HEK293T (cell line): ENCODE measurements at places on chromosomes 11 and 22.

DNA sequence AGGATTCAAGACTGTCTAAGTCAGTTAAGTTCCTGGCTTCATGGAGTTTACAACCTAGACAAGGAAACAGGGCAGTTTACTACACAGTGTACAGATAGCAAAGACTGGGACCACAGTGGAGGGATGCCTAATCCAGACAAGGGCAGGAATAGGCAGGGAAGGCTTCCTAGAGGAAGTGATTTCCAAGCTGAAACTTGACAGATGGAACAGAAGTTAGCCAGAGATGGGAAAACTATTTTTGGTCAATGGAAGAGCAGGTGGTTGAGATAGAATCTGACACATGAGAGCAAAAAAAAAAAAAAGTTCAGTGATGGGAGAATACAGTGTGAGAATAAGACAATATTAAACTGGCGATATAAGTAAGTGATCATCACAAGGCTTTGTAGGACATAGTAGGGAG is 1.3 kb downstream of the COA4 start:
- DNase-seq: no peak

DNA sequence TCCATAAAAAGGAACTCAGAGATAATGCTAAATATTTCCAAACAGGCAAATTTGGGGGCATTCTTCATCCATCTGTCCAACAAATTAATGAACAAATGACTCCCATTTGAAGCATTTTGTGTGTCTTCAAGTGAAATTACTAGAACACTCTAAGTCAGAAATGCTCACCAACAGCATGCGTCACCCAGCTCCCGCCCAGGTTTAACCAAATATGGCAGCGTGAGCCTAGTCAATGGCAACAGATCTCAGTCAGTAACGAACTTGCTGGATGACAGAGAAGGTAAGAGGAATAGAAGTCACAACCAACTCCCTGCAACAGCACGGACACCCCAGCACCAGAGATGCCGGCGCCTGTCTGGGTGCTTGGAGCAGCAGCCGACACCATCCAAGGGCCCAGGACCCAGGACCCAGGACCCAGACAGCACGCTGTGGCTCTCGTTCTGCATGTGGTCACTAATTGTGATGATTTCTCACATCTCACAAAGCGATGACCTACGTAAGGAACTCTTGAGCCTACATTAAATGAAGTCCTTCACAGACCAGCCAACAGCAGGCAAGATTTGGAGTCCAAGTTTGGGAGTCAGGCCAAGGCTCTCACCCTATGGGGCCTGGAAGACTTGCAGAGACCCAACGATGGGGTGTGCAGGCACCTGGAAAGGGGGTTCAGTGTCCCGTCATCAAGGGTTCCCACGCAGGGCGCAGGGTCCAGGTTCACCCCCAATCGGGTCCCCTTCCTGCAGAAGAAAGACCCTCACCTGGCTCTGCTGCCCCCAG is 556.9 kb downstream of the BRD1 start:
- no peak for DNase-seq

- DNase-seq: no peak
Observed at GRCh38 chr11:35804451-35805040, 139.3 kb upstream of the LDLRAD3 start.

DNA sequence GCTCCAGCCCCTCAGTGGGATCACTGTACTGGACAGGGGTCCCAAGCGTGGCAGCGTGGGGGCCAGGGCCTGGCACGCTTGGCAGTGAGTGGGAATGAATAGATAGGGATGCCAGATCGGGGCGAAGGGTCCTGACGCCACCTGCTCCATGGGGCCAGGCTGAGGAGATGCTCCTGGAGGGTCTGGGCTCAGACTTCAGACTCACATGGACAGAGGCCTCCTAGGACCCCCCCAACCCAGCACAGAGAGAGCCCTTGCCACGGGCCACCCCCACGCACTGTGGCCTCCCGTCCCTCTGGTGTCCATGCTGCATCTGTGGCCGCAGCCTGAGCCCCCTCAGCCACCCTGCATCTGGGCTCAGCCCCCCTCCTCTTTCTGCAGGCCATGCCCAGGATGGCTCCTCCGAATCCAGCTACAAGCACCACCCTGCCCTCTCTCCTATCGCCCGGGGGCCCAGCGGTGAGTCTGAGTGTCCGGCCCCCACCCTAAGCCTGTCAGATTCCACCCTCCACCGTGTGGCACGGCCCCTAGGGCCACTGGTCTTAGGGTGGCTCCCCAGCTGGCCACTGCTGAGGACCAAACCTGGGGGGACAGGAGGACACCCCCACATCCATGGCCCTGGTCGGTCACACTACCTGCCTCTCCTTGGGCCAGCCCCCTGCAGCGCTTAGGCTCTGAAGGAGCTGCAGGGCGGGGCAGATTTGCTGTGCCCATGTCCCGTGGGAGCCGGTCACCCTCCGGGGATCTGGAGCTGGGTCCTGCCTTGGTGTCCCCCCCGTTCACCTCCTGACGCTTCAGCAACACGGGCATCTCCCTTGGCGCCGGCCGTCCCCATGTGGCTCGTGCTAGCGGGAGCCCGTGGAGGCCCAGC is 2.7 kb downstream of the MUC5AC start:
- DNase-seq: no peak

DNA sequence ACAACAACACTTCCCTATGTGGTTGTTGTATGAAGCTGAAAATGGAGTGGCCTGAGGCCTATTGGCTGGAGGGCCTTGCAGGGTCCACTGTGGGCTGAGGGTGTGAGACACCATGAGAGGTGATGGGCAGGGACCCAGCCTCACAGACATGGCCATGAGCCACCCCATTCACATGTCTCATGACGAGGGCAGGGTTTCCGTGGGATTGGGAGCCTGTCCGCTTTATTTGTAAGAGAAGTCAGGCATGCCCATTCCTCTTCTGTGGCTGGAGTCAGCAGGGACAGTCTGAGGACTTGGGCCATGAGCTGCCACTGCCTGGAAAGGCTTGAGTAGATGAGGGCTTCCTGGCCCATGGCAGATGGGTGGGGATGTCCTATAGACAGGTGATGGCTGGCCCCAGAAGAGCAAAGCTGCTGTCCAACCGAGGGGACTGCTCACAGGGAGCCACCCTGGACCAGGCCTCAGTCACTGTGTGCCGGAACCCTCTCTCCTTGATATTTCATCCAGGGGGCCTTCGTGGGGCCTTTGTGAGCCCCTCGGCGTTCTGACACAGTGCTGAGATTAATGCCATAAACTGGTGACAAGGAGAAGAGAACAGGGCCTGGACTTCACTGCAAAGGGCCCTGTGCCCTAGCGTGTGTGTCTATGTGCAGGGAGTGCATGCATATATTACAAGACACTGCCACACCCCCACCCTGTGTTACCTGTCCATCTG is 971.9 kb downstream of the BRD1 start:
- no peak for DNase-seq

DNA sequence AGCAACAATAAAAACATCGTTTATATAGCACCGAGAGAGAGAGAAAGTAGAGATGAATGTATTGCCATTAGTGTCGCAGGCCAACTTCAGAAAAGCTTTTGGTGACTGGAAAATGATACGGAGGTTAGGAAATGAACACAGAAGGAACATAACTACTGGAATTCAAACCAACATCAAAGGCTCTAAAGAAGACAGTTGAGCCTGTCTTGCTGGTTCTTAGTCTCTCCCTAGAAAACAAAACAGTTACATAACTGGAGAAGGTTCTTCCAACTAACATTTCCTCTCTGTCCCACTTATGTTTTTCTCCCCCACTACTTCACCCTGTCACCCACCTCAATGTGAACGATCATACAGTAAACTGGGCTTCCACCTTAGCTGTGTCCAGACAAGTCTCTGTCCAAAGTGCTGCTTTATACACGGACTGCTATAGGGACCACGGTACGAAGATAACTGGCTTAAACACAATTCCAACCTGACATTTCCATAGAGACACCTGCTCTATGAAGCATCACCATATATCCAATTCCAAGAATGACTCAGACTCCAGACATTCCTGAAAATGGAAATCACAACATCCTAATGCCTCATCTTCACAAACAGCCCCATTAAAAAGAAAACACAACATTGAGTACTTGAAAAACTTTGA is 85.2 kb upstream of the ARHGAP32 start:
- no peak for DNase-seq

DNA sequence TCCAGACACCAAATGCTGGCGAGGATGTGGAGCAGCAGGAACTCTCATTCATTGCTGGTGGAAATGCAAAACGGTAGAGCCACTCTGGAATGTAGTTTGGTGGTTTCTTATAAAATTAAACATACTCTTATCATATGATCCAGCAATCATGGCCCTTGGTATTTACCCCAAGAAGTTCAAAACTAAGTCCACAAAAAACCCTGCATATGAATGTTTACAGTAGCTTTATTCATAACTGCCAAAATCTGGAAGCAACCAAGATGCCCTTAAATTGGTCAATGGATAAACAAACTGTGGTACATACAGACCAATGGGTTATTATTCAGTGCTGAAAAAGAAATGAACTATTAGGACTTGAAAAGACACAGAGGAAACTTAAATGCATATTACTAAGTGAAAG is 87.8 kb downstream of the APOL5 start:
- DNase-seq: no peak

- no peak for DNase-seq
Observed at GRCh38 chr11:38153985-38154384, 1555.9 kb upstream of the RAG2 start.

- peak; percentile 19 for DNase-seq
Observed at GRCh38 chr11:16013649-16014275, 342.6 kb downstream of the SOX6 start.

- DNase-seq: no peak
Observed at GRCh38 chr22:35543702-35544101, 3.1 kb downstream of the RASD2 start.

GRCh38 chr11:5929571-5930368 is 12.3 kb upstream of the OR56A3 start:
- no peak for DNase-seq

DNA sequence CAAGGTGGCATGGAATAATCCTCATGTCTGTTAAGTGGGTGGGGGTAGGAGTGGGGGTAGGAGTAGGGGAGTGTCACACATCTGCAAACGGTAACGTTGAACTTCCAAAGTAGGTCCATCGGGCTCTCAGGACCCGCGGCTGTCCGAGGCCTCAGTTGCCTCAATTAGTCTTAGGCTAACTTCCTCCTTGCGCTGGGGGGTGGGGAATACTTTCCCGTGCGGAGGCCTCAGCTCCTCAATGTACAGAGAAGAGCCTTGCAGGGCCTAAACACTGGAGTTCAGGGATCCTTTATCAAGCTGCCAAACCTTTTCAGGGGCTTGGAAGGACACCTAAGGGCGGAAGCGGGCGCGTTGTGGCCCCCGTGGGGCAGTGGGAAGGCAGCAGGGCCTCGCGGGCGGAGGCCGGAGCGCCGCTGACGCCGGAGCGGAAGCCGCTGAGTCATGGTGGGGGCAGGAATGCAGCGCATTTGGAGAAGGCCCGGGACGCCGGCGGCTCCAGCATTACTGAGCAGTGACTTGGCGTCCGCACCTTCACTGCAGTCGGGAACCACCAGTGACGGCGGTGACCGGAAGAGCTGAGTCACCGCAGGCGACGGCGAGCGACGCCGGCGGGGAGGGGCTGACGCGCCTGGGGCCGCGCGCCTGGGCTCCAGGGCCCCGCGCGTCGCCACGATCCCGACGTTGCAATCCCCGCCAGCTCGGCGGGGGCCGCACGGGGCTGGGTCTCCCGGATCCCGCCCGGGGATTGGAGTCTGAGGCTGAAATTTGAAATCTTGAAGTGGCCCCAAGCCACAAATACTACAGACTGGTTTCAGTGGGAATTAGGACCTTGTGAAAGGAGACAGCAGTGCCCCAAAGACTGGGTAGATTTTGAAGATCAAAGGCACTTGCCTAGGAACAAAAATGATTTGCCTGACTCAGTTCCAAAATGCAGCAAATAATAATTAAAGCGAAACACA is 20.2 kb upstream of the IPO7 start:
- DNase-seq: peak; percentile 85

DNA sequence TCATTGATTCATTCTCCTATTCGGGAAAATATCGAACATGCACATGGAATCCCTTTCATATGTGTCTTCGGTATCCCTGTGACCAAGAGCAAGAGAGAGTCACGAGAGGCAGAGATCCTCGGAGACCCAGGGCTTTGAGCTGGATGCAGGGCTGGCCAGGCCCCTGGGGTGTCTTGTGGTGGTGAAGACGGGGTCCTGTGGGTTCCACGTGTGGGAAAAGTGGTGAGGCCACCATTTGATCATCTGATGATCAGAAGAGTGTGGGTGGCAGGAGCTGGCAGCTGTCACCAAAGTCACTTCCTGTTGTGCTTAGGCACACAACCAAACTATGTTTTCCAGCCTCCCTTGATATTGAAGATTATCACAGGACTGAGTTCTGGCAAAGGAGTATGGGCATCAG is 94.0 kb downstream of the BRD1 start:
- no peak for DNase-seq

DNA sequence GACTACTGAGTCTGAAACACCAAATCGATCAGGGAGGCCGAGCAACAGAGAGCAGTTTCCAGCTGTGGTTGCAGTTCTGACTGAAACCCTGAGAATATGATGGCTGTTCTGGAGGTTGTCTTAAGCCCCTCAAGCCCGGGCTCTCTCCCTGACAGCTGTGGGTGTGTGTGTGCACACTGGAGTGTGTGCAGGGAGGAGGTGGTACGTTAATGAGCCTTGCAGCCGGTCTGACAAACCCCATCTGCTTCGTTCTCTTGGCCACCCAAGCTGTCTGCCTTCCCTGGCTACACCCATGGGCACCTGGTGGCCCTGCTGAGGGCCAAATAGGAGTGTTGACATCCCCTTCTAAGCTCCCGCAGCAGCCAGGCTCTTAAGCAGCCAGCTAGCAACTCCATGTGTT is 189.8 kb downstream of the KIRREL3 start:
- DNase-seq: no peak

- no peak for DNase-seq
Observed at GRCh38 chr22:38789606-38790005, 4.3 kb downstream of the DNAL4 start.

- no peak for DNase-seq
Observed at GRCh38 chr11:120200677-120201076, 10.2 kb upstream of the OAF start.

GRCh38 chr11:61198361-61198760 is 5.0 kb upstream of the PGA3 start:
- DNase-seq: no peak

DNA sequence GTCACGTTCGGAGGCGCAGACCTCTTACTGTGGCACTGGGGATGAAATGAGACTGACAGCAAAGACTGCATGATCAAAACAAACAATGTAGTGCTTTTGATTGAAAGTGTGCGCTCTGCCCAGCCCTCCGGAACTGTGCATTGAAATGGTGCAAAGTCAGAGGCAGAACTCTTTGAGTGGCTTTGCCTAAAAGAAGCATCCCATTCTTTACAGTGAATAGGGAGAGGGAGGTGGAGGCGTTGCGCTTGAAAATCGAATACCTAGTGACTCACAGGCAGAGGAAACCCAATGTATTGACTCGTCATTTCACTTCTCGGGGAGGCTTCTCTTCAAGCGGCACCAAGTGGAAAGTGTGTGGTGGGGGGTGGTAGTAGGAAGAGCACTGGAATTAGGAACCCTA is 10.9 kb downstream of the RCN1 start:
- DNase-seq: no peak

DNA sequence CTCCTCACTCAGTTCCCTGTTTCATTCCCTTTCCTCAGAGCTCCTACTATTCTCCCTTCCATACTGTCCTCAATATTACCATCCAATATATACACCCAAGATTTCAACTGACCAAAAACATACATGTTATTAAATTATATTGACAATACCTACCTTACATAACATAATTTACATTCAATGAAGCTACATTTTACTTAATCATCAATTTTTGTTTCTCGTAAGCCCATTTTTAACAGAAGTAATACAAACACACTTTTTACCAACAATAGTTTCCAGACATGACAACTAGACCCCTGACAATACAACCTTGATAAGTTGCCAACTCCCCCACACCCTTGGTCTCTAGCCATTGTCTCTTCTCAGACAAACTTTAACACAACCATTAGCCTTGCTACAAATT is 145.8 kb upstream of the DDI1 start:
- DNase-seq: no peak

GRCh38 chr11:62918531-62918930 is 2.6 kb downstream of the CHRM1 start:
- no peak for DNase-seq
